ENCODE measurements at places on chromosomes 1 and 21. TPM values are rescaled to one million over a fixed set of nuclear protein-coding genes. Genes with fewer than 3 reads are reported as not detected.

DNA sequence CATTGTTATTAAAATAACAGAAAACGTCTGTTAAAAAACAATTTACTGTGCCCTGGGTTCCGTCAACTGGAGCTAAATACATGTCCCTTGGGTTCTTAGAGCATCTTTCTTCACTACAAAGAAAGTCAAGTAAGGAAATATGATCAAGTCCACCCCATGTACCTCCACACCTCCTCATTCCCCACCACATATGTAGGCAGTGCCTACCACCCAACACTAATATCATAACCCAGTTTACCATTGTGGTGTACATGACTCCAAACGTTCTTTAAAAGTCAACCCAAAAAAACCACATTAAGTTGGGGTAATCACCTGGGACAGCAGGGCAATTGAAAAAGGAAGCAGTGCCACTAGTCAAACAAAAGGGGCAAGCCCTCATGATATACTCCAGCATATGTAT lies 7.8 kb upstream of the LRRC52 start:
- DNase-seq = no peak

- DNase-seq = peak; percentile 64
Measured at GRCh38 chr1:22096036-22096435, 43.5 kb downstream of the CDC42 start.

DNA sequence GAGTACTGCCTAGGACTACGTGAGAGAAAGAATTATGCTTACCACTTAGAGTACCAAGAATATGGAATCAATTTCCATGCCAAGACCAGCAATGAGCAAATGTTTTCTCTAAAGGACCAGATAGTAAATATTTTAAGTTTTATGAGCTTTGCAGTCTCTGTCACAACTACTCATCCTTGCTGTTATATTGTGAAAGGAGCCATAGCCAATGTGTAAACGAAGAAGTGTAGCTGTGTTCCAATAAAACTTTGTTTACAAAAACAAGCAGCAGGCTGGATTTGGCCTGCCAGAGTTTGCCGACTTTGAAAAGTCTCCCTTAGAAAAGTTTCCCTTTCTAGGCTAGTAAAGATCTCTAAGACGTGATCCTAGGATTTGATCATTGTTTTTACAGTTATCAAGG lies 128.8 kb downstream of the PDE4B start:
- DNase-seq = no peak

IBA57 gene
- total RNA-seq = 2.3 TPM

AKNAD1 gene
- not detected for total RNA-seq

HFM1 gene
- total RNA-seq = not detected

All from SJSA1 (cell line).